ENCODE measurements at places on chromosomes 12 and 14.

DNA sequence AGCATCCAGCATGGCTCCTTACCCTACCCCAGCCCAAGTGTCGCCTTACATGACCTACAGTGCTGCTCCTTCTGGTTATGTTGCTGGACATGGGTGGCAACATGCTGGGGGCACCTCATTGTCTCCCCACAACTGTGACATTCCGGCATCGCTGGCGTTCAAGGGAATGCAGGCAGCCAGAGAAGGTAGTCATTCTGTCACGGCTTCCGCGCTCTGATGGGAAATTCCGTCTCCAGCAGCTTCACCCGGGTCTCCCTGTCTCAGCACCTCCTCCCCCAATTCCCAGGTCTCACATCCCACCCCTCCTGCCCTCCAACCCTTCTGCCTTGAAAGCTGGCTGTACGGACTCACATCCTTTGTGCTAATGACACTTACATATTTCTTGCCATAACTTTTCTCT is 14.6 kb downstream of the PAX9 start:
- no peak for DNase-seq

- no peak for DNase-seq
Measured at GRCh38 chr12:22634883-22635282, 9.9 kb downstream of the ETNK1 start.

GRCh38 chr12:89256060-89256459 is 96.2 kb downstream of the DUSP6 start:
- DNase-seq = no peak

DNA sequence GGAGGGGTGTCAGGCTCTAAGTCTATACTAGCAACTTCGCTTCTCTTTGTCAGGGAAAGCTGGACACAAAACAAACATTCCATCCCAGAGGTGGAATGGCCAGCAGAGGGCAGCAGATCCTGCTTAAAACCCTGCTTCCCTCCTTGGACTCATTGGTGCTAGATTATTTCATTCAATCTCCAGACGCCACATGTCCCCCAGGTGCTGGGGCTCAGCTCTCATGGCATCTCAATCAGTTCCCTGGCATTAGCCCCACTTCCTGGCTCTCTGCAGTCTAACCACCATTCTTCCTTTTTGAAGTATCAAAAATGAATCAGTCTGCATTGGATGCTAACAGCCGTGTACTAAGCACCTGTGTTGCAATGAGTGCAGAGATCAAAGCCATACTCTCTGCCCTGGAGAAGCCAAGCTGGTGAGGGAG is 8.1 kb upstream of the PPP1R1A start:
- no peak for DNase-seq

GRCh38 chr12:1502379-1502720 is 92.0 kb downstream of the FBXL14 start:
- DNase-seq = no peak

DNA sequence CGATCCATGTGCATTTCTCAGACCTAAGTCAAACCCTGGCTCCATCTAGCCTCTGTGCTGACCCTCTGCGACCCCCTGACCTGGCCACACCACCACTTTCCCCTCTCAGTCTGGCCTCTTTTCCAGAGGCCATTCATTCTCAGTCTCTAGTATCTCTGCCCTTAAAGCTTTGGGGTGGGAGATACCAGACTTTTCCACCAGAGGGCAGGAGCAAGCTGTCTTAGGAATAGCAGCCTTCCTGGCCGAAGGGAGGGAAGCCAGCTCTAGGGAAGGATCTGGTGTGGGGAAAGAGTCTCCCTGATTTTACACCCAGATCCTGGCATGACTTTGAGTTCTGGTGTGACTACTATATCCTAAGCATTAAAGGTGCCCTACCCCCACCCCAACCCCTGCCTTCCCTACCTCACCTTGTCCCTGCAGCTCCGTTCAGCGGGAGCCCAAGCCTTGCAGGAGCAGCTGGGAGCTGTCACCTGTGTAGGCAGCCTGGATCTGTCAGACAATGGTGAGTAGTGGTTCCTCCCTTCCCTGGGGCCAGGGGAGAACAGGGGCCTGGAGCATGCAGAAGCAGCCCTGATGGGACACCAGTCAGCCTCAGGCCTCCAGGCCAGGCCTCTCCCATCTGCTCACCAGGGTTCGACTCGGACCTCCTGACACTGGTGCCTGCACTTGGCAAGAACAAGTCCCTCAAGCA is 6.6 kb downstream of the CARMIL3 start:
- DNase-seq = no peak

DNA sequence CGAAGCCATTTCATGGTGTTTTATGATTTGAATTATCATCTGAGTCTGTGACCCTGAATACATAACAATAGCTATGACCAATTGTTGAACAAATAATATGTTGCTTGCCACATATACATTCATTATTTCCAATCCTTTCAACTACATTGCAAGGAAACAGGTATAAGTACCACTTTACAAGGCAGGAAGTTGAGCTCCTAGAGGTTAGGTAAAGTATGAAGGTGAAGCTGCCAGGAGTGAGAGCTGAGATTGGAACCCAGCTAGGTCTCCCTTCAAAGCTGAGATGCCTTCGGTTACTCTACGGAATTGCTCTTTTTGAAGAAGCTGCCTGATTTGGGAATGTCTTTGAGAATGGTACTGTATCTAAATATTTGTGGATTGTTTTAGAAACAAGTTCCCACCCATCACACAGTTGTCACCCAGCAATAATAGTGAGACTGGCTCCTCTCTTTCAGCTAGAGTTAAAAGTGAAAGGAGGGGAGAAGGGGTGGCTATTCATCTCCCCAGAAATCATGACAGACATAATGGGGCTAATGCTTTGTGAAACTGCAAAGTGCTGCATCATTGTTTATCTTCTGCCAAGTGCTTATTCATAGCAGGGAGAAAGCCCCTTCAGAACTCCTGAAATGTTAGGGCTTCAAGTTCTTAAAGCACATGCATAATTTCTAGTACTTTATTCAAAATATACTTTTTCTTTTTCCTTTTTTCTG is 75.9 kb upstream of the AMIGO2 start:
- DNase-seq = no peak

GRCh38 chr12:96578526-96579125 is 89.2 kb downstream of the CFAP54 start:
- DNase-seq = peak; percentile 60

- DNase-seq = no peak
Measured at GRCh38 chr12:116931665-116932064, 20.9 kb downstream of the FBXW8 start.

GRCh38 chr12:110966081-110966760 is 45.8 kb upstream of the MYL2 start:
- no peak for DNase-seq

DNA sequence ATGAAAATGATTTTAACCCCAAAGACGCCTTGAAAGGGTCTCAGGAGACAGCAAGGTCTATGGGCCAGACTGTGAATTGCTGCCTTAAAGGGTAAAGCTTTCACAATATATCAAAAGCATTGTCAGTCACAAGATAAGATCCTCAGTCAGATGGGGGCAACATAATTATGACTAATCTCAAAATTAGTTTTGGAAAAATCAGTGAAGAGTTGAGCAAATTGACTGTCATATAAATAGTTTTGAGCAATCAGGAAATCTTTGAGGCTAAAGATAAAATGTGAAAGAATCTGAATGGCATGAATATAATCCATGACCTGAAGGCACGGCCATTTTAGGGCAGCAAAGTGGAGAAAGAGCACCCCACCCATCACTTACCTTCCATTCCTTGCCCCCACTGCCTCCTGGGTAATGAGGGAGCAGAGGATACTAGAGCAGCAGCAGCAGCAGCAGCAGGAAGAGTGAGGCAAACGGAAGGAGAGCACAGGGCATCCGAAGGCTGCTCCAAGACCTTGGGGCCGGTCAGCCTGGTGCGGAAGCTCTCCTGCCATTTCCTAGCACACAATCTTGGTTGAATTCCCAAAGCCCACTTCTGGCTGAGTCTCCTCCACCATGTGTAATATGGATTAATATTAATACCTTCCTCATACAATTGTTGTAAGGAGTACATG is 7.0 kb downstream of the STON2 start:
- DNase-seq = no peak

GRCh38 chr14:67186789-67187584 is 2.3 kb upstream of the GARIN2 start:
- DNase-seq = no peak

DNA sequence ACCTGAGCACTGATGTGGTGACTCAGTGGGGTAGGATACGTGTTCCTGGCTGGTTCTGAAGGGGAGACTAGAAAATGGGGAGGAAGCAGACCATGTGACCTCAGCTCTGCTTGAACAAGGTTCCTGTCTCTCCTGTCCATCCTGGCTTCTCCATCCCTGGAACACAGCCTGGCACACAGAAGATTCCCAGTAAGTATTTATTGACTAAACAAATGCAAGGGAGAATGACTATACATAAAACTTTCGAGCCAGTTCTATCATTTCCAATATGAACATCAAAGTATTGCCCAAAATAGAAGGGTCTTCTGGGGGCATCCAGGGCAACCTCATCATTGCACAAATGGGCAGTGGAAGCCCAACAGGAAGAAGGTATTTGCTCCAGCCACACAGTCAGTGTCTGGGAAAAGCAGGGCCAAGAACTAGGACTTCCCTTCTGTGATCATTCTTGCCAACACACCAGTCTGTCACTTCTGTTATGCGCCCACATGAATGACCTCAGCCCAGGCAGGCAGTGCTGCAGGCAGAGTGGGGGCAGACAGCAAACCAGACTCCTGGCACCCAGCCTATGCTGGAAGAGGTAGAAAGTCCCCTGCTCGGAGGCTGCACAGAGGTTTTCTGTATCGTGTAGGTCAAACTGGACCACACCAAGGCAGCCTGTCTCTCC is 5.6 kb upstream of the SERPINA9 start:
- DNase-seq = no peak

DNA sequence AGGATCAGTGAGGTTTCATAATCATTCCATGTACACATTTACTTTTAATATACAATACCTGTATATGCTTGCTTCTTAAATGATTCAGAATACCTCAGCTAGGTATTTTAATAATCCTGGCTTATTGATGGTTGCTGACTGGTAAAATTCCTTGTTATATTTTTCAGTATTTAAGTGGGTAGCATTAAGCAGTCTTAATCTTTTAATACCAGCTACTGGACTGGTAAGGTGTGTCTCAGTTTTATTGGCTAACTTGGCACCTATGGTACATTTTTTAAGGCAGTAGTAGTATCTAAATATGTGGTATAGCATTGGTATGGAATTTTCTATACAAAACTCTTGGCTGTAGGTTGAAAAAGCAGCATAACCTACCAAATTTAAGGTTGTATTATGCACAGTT is 96.6 kb downstream of the RAD52 start:
- no peak for DNase-seq

- DNase-seq = no peak
Measured at GRCh38 chr12:46891306-46891705, 65.5 kb upstream of the SLC38A4 start.

DNA sequence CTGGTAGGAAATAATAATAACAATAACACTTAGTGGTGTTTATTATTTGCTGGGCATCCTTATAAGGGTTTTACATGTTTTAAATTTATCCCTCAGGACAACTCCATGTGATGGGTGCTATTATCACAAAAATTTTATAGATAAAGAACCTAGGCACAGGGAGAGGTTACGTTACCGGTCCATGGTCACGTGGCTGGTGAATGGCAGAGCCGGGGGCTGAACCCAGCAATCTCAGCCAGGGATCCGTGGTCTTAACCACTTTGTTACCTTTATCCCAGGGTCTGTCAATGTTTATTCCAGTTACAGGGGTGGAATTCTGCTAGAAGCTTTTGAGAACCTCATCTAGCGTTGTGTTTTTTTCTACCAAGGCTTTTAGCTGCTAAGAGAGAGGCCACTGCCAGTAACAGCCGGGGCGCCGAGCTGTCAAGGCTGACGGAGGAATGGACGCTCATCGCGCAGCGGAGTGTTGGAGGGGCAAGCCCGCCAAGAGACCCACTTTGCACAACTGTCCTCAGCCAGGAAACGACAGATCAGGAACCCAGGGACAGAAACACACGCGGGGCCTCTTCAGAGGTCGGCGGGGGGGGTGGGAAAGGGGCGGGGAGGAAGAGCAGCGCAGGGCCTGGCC is 418 bp downstream of the AMN1 start:
- DNase-seq = no peak

- no peak for DNase-seq
Measured at GRCh38 chr14:50103558-50103957, 12.8 kb downstream of the VCPKMT start.

GRCh38 chr14:72568296-72568992 is 325.5 kb downstream of the DPF3 start:
- DNase-seq = no peak

DNA sequence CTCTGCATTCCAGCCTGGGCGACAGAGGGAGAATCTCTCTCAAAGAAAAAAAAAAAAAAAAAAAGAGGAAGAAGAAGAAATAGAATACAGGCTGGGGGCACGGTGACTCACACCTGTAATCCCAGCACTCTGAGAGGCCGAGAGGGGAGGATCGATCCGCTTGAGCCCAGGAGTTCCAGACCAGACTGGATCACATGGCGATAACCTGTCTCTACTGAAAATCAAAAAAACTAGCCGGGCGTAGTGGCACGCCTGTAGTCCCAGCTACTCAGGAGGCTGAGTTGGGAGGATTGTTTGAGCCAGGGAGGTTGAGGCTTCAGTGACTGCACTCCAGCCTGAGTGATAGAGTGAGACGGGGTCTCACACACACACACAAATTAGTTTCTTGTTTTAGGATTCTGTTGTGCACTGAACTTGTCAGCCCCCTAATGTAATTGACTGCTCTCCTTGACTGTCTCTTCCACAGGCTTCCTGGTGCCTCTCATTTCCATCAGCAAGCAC is 963 bp upstream of the TINF2 start:
- DNase-seq = no peak

- DNase-seq = no peak
Measured at GRCh38 chr14:39217214-39217879, 16.4 kb upstream of the MIA2 start.

- no peak for DNase-seq
Measured at GRCh38 chr12:29682088-29682487, 101.7 kb downstream of the TMTC1 start.

DNA sequence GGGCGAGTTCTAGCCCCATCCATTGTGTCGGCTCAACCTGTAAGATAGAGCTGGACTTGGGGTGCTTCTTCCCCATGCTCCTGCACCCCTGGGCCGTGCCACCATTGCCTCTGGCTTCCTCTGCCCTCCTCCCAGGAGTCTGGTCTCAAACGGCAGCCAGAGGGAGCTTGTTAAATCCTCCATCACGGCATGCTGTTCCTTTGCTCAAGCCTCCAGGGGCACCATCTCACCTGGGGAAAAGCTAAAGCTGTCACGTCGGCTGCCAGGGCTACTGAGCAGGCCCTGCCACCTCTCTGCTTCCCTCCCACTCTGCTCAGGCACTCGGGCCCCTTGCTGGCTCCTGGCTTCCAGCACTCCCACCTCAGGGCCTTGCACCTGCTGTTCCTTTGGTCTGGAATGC is 140.4 kb downstream of the RBM19 start:
- DNase-seq = no peak

- DNase-seq = no peak
Measured at GRCh38 chr14:104023325-104024055, 62.0 kb upstream of the ASPG start.

- peak; percentile 70 for DNase-seq
Measured at GRCh38 chr12:98516111-98516873, 902 bp downstream of the TMPO start.

GRCh38 chr14:53295372-53295771 is 142.2 kb upstream of the DDHD1 start:
- DNase-seq = no peak

- DNase-seq = no peak
Measured at GRCh38 chr14:91899213-91899612, 31.9 kb upstream of the TC2N start.

- no peak for DNase-seq
Measured at GRCh38 chr12:49947593-49948226, 2.8 kb upstream of the AQP2 start.

Data from NCI-H1417 treated with DMSO at 0.1 percent for 48 hours (cell line).